ENCODE measurements at places on chromosomes 2 and 18. TPM values are rescaled to one million over a fixed set of nuclear protein-coding genes. Genes with fewer than 3 reads are reported as not detected.

The EMX1 gene
- not detected for total RNA-seq

The ANKMY1 gene
- 4.3 TPM for total RNA-seq

The CLEC4F gene
- total RNA-seq = 0.44 TPM

The ABCB11 gene
- total RNA-seq = 0.04 TPM

The ST6GAL2 gene
- total RNA-seq = not detected

All from psoas muscle (tissue), 8 donors.